Mammary epithelial cell (primary cell): ENCODE measurements at places on chromosomes 12 and 14.

DNA sequence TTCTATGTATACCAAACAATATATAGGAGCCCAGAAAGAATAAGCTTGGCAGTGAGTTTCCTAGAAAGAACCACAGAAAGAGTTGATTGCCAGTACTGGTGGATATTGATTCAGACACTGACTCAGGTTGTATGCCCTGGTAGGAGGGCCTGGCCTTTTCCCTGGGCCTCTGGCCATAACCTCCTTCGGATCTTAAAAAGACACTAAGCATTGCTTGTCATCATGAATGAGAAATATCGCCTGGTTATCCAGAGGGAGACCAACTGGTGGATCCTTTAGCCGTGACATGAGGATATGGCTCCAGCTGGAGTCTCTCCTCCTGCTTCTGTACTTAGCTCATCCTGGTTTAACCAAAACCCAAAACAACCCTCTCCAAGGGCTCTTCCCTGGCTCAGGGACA lies 231.5 kb downstream of the MSRB3 start:
- no peak for DNase-seq

DNA sequence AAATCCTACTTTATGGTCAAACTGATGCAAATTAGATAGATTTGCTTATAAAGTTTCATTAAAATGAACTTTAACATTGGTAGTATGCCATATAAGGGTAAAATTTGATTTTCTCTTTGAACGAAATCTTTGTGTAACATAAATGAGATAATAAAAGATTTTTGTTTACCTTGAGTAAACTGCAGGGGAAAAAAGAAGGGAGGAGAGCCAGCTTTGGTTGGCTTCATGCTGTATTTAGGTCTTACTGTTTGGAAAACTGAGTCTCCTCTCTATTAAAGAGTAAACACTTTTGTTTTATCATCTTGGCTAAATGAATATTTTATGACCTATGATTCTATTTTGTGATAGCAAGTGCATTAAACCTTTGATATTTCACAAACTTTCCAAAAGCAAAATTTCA lies 267.6 kb downstream of the IPO8 start:
- DNase-seq: no peak

- no peak for DNase-seq
These were observed 155.1 kb downstream of the KIF21A start for GRCh38 chr12:39287817-39288216.

- DNase-seq: no peak
These were observed 81.2 kb upstream of the ETV6 start for GRCh38 chr12:11568155-11568761.

- DNase-seq: no peak
These were observed 300.9 kb upstream of the SRRM4 start for GRCh38 chr12:118680356-118680963.

DNA sequence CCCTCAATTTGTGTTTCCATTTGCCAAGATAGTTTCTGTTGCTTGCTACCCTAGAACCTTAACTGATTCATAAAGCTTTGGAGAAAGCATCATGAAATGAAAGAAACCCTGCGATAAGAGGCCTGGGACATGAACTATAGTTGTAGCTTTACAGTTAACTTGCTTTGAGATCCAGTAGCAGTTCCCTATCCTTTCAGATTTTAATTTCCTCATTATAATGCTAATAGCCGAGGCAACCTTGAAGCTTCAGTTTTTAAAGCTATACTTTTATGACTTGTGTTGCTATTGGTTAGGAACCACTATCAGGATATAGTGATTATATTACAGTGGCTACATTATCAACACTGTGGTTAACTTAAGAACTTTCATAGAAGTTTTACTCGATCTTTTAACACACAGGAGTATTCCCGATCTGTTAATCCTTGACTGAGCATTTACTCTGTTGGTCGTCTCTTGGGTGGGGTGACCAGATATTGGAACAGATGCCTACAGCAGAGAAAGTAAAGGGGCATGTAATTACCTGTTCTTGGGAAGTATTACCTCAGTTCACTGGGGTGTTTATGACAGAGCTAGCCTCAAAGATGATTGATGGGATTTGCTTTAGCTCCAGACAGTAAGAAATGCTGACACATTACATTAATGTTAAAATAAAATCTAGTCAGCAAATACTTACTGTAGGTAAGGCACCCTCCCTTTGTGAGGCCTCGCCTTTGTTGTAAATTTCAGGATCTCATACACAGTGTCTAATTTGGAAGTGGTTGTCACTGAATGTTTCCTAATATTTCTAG lies 86.2 kb upstream of the CSRP2 start:
- peak; percentile 70 for DNase-seq

DNA sequence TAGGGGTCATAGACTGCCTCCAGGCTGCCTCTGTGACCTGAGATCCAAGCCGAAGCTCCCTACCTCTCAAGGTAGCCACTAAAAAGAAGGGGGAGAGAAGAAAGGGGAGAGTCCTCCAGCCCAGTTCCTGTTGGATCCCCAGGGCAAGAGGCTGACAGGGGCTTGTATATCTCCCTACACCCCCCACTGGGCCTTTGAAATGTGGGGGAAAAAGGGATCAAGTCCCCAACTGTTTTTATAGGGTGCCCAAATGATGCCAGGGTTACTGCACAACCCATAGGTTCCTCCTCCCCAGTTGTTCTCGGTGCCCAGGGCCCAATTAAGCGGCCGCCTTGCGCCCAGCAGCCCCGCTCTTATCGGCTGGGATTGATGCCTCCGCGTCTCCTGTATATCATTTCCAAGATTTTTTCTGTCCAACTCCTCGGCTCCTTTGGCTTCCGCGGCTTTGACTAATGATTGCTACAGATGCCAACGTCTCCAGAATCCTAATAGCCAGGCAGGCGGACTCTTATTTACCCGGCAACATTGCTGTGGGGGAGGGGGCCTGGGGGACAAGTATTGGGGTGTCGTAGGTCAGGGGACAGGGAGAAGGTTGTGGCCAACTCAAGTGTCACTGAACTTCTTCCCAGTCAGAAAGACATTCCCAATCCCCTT lies 7.6 kb upstream of the HOXC4 start:
- DNase-seq: no peak

GRCh38 chr12:42565633-42566032 lies 23.9 kb downstream of the PRICKLE1 start:
- no peak for DNase-seq

- DNase-seq: no peak
These were observed 27.8 kb upstream of the DLK1 start for GRCh38 chr14:100698666-100699448.

DNA sequence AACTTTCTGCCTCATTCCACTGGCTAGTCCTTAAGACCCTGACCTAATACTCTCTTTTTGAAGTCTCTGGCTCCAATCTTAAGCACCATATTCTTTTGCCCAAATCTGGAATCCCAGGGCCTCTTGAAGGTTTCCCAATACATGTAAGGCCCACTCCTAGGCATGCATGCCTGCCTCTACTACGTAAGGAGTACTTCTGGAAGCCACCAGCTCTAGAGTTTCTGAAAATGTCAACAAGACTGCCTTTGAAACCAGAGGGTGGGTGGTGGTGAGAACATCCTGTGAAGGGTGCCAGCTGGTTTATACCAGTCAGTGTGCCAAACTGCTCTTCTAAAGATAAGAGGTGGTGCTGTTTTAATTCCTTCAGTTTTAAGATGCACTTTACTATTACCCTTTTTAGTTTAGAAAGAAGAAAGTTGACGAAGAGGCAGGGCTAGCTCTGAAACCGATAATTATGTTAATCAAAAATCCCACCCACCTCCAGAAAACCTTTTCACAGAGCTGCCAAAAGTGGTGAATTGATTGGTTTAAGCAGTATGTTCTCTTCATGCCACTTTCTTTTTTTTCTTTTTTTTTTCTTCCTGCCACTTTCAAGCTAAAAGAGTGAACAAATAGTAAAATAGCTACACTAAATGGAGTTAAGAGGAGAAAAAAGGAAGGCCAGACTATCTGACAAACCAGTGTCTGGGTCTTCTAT lies 8.7 kb upstream of the WDR89 start:
- no peak for DNase-seq
